ENCODE measurements at places on chromosomes 2 and 18. TPM values are rescaled to one million over a fixed set of nuclear protein-coding genes. Genes with fewer than 3 reads are reported as not detected.

The RETREG2 gene
- polyA plus RNA-seq = 121 TPM

GRCh38 chr18:6672821-6673308, 56.7 kb upstream of the ARHGAP28 start:
- DNase-seq = no peak

DNA sequence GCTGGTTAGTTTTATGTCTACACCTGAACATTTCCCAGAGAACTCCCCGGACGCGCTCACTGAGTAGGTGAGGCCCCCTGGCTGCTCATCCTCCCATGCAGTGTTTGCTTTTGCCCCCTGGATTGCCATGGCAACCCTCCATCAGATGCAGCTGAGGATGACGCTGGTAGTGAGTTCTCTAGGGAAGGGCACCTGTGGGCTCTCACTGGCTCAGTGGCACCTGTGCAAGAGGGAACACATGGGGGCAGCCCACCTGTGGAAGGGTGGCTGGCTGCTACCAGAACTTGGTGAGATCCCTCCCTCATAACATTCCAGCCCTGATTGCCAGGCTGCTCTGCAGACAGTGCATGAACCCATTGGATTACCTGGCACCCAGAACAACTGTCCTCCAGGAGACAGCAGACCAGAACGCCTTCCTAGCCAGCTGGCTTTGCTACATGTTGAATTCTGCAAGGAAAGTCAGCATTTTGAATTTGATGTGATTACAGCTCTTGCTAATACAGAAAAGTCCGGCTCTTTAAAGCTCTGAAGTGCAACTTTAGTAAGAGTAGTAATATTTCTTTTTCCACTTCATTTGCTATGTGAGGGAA, 21.7 kb downstream of the COA5 start:
- no peak for DNase-seq

- peak; percentile 70 for DNase-seq
Observed at GRCh38 chr2:5482929-5483331, 209.3 kb upstream of the SOX11 start.

DNA sequence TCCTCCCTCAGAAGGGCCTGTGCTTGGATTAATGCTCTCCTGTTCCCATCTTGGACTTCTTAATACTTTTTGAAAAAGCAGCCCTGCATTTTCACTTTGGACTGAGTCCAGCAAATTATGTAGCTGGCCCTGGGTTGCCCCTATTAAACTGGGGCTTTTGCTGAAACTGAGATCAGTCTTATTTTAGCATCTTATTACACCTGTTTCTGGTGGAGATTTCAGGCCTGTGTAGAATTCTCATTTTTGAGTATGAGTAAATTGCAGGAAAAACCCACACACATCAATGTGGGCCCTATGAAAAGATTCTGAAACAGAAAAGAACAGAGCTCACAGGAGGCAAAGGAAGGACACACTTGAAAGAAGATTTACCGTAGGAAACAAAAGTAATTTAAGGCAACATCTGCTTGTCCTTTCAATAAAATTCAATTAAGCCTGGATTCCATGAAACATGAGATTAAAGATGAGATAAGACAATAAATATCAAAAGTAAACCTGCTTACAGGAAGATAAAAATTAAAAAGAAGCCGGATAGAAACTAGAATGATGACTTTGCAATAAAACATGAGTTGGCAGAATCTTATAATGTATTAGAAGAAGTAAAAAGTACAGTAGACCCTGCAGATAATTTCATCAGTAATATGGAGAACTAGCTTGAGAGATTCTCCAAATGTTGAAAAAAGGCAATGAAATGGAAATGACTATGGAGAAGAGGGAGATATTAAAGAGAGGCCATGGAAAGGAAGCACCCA, 90.7 kb upstream of the GCFC2 start:
- no peak for DNase-seq

- no peak for DNase-seq
Observed at GRCh38 chr2:129748653-129749052, 230.8 kb upstream of the RAB6C start.

DNA sequence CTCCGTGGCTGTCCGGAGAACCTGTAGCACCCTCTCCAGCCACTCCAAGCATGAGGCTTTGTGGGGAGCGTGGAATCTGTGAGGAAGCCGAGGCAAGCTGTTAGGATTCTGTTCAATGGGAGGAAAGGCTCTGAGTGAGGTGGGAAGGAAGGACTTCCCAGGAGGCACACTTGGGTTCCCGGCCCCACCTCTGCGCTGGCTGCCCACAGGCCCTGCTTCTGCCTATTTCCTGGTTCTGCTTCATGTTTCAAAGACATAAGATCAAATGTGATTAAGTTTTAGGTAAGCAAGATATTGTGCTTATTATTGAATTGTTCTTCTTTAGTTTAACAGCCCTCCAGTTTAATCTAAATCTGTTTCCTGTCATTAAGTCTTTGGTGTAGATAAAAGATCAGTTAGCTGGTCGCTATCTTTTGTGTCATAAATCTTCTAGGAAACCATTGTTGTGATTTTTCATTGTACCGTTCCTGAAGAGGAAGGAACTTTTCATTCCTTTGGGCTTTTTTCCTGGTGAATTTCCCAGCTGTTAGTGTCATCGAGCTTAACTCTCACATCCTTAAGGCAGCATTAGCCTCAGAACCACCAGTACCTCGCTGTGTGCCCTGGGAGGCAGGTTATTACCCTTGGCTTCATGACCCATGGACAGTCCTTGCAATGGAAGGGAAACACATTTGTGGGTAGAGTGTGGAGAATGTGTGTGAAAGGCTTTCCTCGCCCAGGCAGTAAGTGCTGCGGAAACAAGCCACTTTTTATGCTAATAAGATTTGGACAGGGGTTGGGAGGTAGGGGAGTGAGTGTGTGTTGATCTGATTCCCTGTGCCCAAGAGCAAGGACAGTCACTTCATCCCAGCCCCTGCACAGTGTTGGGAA, 61.9 kb upstream of the ALPP start:
- DNase-seq = no peak

The LYPD1 gene
- 77.7 TPM for polyA plus RNA-seq

The IL1RL1 gene
- 0.69 TPM for polyA plus RNA-seq

DNA sequence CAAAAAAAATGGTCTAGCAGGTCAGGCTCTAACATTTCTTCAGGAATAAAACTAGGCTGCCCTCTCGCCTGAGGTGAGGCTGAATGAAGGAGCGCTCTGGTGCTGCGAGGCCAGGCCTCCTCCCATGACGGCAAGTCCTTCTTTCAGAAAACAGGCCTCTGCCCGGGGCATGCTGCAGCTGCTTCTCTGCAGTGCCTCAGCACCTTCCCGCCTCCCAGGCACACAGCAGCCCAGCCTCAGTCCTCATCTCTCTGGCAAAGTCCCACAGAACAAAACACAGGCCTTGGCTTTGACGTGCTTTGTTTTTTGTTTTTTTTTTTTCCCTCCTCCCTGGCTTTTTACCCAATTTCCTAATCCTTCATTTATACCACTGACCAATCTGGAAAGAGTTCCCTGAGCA, 74.8 kb downstream of the BCL11A start:
- DNase-seq = no peak

DNA sequence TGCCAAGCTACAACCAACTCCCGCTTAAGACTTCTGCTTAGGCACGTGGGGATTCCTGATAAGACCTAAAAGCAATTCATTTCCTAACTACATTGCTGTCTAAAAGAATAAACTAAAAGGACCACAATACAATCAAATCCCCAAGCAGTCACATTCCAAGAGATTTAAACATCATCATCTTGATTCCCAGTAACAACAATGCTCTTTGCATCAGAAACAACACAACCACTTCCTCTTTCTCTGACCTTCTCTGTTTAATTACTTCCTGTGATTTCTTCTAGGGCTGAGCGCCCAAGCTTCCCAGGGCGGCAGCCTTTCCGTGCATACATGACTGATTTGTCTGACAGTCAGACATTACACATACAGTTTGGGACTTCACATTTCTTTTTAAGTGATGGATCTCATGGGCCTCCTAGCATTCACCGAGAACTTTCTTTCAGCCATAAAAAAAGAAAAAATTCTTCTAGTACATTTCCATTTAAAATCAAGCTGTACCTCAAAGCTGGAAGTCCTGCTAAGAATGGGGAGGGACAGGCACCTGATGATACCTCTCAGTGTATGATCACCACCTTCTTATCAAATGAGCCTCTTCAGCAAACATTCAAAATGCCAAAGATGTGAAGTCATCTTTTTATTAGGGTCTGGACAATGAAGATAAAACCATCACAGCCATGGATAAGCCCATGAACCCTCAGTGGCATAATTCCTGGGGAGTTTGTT, 11.5 kb downstream of the SPRED2 start:
- no peak for DNase-seq

GRCh38 chr2:108988796-108989713, at the start of gene EDAR:
Gene EDAR (minus strand): TSS chr2:108989220. CDS start chr2:108931014, 58,206 bp downstream.
- DNase-seq = peak; percentile 56

GRCh38 chr2:170204298-170204951, 26.5 kb downstream of the MYO3B start:
- no peak for DNase-seq

The UGP2 gene
- polyA plus RNA-seq = 137 TPM

- no peak for DNase-seq
Observed at GRCh38 chr2:109392816-109393661, 220.7 kb downstream of the SEPTIN10 start.

GRCh38 chr2:178700922-178701342, 106.3 kb downstream of the TTN start:
- no peak for DNase-seq

- no peak for DNase-seq
Observed at GRCh38 chr18:36454245-36454644, 156.7 kb downstream of the FHOD3 start.

The CD8B2 gene
- polyA plus RNA-seq = 0.19 TPM
